ENCODE measurements at places on chromosomes 2 and 18. TPM values are rescaled to one million over a fixed set of nuclear protein-coding genes. Genes with fewer than 3 reads are reported as not detected.

The GNAL gene
- total RNA-seq: 3.6 TPM

The DNAH7 gene
- total RNA-seq: 1.2 TPM

The ACMSD gene
- not detected for total RNA-seq

The SLC16A14 gene
- 4.2 TPM for total RNA-seq

The LAMA3 gene
- 0.50 TPM for total RNA-seq

The WNT6 gene
- total RNA-seq: 2.6 TPM

The IL36G gene
- total RNA-seq: not detected

The FAM237A gene
- total RNA-seq: not detected

The ZNF385B gene
- total RNA-seq: 0.27 TPM

The VAMP8 gene
- total RNA-seq: 35.3 TPM

The SATB2 gene
- 11.6 TPM for total RNA-seq

The FBXO15 gene
- total RNA-seq: 1.2 TPM

The THOC1 gene
- total RNA-seq: 20.2 TPM

The RNF152 gene
- 73.9 TPM for total RNA-seq

The TANC1 gene
- 45.0 TPM for total RNA-seq

The NOP58 gene
- 61.7 TPM for total RNA-seq

The DOCK10 gene
- total RNA-seq: 7.7 TPM

- DNase-seq: peak; percentile 19
These were observed 33.1 kb downstream of the ARHGAP15 start for GRCh38 chr2:143162123-143162837.

DNA sequence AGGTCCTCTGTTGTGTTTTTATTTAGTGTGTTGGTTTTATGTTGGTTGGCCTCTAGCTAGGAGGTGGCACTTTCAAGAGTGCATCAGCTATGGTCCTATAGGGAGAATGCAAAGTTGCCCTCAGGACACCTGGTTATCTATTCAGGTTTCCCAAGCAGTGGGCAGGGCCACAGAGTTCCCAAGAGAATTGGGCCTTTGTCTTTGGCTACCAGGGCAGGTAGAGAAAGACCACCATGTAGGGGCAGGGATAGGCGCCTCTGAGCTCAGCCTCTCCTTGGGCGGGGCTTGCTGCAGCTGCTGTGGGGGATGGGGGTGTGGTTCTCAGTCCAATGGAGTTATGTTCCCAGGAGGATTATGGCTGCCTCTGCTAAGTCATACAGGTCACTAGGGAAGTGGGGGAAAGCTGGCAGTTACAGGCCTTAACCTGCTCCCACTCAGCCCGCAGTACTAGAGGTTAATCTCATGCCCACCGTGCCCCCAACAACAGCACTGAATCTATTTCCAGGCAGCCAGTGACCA is 26.0 kb downstream of the ABCB11 start:
- DNase-seq: no peak

DNA sequence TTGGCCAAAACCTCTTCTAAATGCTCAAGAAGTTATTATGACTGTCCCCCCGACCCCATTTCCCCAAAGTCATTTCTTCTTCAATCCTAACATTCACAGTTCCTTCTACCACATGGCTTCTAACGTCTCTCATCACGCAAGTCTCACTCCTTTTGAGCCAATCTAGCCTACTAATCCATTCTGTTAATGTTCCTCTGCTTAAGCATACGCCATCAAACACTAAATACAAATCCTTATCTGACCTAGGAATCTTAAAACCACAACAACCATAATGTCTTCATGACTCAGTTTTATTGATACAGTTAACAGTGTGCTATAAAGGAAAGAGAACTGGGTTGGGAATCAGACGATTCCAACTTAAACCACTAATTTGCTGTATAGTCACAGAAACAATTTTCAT is 23.9 kb downstream of the HNRNPLL start:
- peak; percentile 55 for DNase-seq

- no peak for DNase-seq
These were observed 196.8 kb downstream of the NDUFA10 start for GRCh38 chr2:239828192-239828972.

DNA sequence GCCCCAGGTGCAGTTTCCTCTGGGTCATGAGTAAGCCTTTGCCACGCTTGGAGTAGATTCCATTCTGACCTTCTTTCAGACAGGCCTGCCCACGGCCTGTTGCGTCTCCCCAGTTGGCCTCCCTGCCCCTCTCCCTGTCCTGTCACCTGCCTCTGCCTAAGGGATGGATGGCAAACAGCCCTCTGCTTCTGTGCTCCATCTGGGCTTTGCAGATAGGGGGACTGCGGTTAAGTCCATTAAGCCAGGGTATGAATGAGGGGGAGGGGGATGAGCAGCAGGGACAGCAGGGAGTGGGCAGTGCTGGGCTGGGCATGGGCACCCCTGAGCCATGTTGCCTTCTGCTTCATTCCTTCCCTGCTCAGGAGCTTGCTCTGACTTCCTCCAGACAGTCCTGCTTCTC is 37.6 kb upstream of the B3GNT7 start:
- DNase-seq: no peak

- peak; percentile 39 for DNase-seq
These were observed 100.0 kb downstream of the BAZ2B start for GRCh38 chr2:159516241-159516758.

GRCh38 chr2:201118961-201119854 is 3.2 kb downstream of the CFLAR start:
- DNase-seq: peak; percentile 63

- DNase-seq: no peak
These were observed 1.5 kb downstream of the SLC30A3 start for GRCh38 chr2:27261241-27261925.

DNA sequence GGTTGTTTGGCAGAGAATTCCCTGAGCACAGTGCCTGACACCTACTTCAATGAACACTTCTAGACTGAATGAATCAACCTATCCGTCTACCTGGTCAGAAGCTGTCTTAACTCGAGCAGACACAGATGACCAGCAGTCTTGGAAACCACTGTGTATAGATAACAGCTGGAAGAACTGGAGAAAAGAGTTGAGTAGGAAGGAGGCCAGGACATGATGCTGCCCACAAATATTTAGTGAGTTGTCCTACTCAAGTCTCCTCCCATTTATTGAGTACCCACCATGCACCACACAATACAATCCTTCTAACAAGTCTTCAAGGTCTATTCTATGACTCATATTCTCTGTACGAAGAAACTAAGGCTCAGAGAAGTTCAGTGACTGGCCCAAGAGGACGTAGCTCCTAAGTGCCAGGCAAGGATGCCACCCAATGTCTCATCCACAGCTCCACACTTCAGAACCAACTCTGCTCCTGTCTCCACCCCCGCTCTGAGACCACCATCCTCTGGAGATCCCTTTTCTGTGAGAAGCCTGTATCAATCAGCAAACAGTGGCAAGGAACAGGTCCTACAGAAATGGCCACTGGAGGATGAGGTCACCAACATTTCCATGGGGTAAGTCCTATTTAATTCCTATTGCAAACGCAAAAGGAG is 62.2 kb downstream of the GALNT14 start:
- peak; percentile 2 for DNase-seq

DNA sequence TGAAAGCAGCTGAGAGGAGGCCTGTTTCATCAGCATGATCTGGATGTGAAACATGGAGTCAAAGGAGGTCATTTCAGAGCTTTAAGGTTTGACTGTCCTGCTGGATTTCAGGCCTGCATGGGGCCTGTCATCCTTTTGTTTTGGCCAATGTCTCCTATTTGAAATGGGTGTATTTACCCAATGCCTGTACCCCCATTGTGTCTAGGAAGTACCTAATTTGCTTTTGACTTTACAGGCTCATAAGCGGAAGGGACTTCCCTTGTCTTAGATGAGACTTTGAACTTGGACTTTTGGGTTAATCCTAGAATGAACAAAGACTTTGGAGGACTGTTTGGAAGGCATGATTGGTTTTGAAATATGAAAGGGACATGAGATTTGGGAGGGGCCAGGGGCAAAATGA is 19.3 kb upstream of the CYP27C1 start:
- no peak for DNase-seq

Measured in astrocyte (in vitro differentiated cells and primary cell).